Esophagus (tissue), 2 donors: ENCODE measurements at places on chromosomes 3 and 15. TPM values are rescaled to one million over a fixed set of nuclear protein-coding genes. Genes with fewer than 3 reads are reported as not detected.

Gene PLSCR2
- polyA plus RNA-seq = not detected

Gene GOLGA8R
- polyA plus RNA-seq = 0.79 TPM

Gene SFMBT1
- 2.3 TPM for polyA plus RNA-seq

Gene TMEM207
- not detected for polyA plus RNA-seq

Gene GP5
- polyA plus RNA-seq = 0.01 TPM

Gene C3orf38
- polyA plus RNA-seq = 8.2 TPM

Gene LEKR1
- polyA plus RNA-seq = 0.33 TPM

Gene MINAR1
- polyA plus RNA-seq = 0.11 TPM

Gene ITIH1
- not detected for polyA plus RNA-seq

Gene ZNF619
- polyA plus RNA-seq = 1.1 TPM

Gene XIRP1
- 0.10 TPM for polyA plus RNA-seq

Gene STRA6
- polyA plus RNA-seq = 0.79 TPM

Gene FAM81A
- 0.12 TPM for polyA plus RNA-seq

Gene IGF1R
- 4.1 TPM for polyA plus RNA-seq

Gene CKMT1A
- polyA plus RNA-seq = 52.5 TPM

Gene CACNA2D3
- polyA plus RNA-seq = 1.7 TPM

Gene TMIE
- 1.2 TPM for polyA plus RNA-seq

Gene TMEM108
- polyA plus RNA-seq = 0.41 TPM

Gene CHRNA5
- 1.5 TPM for polyA plus RNA-seq

Gene ATP13A5
- 0.26 TPM for polyA plus RNA-seq

Gene CORO2B
- polyA plus RNA-seq = 0.35 TPM

Gene CD86
- 0.39 TPM for polyA plus RNA-seq

Gene TMCO5A
- polyA plus RNA-seq = not detected

Gene ADAMTSL3
- 0.18 TPM for polyA plus RNA-seq

Gene ATP13A4
- 28.4 TPM for polyA plus RNA-seq

Gene EXD1
- not detected for polyA plus RNA-seq
